Activated naive CD4-positive, alpha-beta T cell treated with anti-CD3 and anti-CD28 coated beads, Interleukin-2, amount 50 U/mL, for 72 hours (primary cell): ENCODE measurements at places on chromosomes 4 and X.

GRCh38 chr4:94724016-94724790 lies 33.6 kb upstream of the BMPR1B start:
- no peak for DNase-seq

- DNase-seq = no peak
These were observed 50.4 kb downstream of the SORBS2 start for GRCh38 chr4:185761352-185762235.

DNA sequence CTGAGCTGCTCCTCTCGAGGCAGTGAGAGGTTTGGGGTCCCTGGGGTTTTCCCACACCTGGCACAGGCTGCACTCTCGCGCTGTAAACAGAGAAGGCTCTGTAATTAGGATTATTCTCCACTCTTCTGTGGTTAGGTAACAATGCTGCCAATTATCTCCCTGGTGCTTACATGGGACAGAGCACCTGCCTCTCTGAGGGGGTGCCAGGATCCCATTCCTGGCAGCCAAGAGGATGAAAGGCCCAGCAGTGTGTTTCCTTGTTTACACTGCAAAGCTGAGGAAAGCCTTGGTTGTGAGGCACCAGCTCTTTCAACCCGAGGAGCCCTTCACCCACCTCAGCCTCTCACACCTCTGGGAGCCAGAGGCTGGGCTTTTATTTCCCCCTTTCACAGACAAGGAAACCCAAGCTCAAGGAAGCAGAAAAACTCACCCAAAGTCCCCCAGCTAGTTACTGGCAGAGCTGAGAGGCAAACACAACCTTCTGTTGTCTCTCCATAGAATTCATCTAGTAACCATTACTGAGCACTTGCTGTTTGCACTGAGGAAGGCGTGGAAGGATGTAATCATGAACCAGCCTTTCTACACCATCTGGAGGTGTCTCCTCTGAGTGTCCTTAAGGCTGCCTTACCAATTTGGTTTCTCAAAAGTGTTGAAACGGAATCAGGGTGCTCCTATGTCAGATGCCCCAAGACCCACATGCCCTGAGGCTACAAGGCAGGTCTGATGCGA lies 39.7 kb upstream of the PROM1 start:
- no peak for DNase-seq

GRCh38 chrX:52424656-52425055 lies 55.8 kb downstream of the XAGE2 start:
- no peak for DNase-seq

GRCh38 chrX:118373538-118373937 lies 27.6 kb downstream of the WDR44 start:
- no peak for DNase-seq

DNA sequence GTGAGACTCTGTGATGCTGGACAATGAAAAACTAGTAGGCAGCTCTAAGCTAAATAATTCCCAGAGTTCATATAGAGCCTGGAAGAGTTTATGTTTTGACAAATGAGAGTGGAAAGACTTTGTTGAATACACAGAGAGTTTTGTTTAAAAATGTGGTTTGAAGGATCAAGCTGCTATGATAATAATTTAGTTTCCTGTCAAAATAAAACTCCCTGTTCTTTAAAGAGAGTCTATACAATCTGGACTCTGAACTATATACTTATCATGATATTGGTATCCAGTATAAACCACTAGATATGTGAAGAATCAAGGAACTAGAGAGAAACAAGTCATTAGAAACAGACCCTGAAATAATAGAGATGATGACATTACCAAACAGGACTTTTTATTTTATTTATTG lies 158.6 kb downstream of the C4orf33 start:
- no peak for DNase-seq

DNA sequence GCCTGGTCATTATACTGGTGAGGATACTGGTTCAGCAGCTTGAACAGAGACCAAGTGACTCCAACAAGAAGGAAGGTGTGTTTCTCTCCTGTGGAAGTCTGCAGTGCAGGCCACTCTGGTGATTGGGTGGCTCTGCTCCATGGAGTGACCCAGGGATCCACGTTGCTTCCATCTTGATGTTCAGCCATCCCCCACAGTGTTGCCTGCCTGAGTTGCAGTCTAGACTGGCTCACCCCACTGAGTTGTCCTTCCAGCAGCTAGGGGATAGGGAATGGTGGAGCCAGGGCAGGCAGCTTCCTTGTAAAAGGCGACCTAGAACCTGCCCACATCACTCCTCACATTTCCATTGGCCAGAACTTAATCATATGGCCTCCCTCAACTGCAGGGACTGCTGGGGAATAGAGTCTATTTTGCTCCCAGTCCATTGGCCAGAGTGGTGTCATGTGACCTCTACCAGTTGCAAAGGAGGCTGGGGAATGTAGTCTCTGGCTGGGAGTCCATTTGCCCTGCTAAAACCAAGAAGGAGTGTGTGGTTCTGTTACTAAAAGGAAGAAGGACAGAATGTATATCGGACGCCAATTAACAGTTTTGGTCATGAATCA lies 8.0 kb downstream of the MAN2B2 start:
- no peak for DNase-seq

- no peak for DNase-seq
These were observed 62.3 kb upstream of the TLL1 start for GRCh38 chr4:165810726-165811125.

GRCh38 chr4:96835991-96836390 lies 996.1 kb downstream of the PDHA2 start:
- no peak for DNase-seq

DNA sequence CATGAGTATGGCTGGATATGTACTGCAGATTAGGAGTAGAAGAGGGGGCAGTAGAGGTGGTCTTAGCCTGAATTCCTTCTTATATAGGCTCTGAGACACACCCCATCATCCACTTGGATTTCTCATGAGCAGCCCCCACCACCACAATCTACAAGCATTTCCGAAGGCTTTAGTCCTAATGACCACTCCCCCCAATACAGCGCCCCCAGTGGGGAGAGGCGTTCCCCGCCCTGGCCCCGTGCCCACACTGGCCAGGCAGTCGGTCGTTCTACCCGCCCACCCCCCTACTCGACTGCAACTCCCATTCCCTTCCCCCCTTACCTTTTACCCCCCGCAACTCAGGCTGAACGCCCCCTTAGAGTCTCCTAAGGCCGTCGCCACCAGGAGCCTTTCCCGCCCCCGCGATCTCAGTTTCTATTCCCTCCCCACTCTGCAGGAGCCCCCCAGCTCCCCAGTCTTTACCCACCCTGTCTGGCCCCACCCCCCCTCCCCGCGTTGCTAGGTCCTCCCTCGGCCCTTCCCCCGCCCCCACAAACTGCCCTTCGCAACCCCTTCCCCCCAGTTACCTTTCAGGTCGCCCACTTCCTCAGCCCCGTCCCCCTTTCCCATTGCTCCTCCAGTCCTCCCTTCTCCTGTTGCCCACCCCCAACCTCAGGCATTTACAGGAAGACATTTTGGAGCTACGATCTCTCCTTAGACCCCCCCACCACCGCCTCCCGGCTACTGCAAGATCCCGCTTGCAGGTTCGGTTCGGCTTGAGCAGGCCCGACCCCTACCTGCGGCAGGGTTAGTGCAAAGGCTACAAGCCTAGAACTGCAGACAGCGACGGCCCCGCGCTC lies 468 bp downstream of the ZMYM3 start:
- no peak for DNase-seq

DNA sequence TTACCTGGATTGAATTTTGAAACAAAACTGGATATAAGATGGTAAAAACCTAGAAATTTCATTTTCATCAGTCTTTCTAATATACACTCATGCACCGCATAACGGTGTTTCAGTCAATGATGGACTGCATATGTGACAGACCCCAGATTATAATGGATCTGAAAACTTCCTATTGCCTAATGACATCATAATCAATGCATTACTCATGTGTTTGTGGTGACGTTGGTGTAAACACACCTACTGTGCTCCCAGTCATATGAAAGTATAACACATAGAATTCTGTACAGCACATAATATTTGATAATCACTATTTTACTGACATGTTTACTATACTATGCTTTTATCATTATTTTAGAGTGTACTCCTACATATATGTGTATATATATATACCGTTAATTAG lies 119.9 kb upstream of the AGA start:
- no peak for DNase-seq

- no peak for DNase-seq
These were observed 100.7 kb downstream of the EFNB1 start for GRCh38 chrX:68929332-68930150.

- no peak for DNase-seq
These were observed 5.8 kb upstream of the TET2 start for GRCh38 chr4:105140684-105141490.

- no peak for DNase-seq
These were observed 188.4 kb downstream of the SLC7A11 start for GRCh38 chr4:138053641-138054301.

GRCh38 chrX:115409551-115409950 lies 120.0 kb downstream of the LUZP4 start:
- no peak for DNase-seq

DNA sequence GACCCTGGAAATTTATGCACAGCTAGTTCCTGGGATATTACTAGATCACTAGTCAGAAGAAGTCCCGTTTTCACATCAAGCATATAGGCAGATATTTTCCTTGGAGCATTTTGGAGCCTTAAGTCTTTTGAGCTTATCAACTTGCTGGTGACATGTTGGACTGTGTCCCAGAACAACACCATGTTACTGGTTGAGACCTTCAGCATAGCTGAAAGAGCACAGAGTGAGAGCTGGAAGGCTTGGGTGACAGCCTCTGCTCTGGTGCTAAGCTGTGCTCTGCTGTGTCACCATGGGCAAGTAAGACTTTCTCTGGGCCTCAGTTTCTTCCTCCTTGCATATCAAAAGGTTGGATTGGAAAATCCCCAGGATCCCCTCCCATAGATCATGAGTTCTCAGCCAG lies 116.6 kb upstream of the FRMPD4 start:
- DNase-seq = no peak

GRCh38 chr4:185261946-185262345 lies 52.5 kb downstream of the SNX25 start:
- no peak for DNase-seq

DNA sequence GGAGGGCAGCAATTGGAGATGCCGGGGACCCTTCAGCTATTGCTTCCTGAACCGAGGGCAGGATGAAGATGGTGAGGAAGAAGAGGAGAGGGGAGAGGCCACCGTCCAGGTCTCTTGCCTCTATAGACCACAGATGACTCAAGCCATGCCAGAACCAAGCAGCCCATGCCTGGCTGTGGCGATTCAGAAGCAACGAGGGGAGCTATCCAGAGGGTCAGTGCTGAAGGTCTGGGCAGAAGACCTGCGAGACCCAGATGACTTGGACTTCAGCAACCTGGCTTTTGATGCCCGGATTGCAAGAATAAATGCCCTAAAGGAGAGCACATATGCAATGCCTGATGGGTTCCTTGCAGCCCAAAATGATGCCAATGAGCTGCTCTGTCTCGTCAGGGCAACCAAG lies 70.2 kb upstream of the PRPS2 start:
- no peak for DNase-seq

- DNase-seq = no peak
These were observed 33.0 kb downstream of the PLAC1 start for GRCh38 chrX:134625315-134625718.

GRCh38 chrX:65601126-65601525 lies 66.3 kb upstream of the MSN start:
- no peak for DNase-seq

- DNase-seq = no peak
These were observed 99.9 kb downstream of the AREG start for GRCh38 chr4:74544655-74545361.

GRCh38 chrX:153762626-153763173 lies 1.3 kb upstream of the PLXNB3 start:
- DNase-seq = no peak
